ENCODE measurements at places on chromosomes 7 and 10.
A peak's percentile ranks its signal among the peaks of the same experiment; 100 is the strongest.

DNA sequence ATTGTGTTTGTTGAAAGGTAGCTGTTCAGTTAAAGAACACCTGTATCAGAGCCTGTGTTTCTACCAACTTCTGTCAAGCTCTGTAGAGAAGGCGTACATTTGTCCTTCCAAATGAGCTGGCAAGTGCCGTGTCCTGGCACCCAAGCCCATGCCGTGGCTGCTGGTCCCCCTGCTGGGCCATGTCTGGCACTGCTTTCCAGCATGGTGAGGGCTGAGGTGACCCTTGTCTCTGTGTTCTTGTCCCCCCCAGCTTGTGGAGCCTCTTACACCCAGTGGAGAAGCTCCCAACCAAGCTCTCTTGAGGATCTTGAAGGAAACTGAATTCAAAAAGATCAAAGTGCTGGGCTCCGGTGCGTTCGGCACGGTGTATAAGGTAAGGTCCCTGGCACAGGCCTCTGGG, 154.9 kb downstream of the EGFR start:
- DNase-seq: no peak

DNA sequence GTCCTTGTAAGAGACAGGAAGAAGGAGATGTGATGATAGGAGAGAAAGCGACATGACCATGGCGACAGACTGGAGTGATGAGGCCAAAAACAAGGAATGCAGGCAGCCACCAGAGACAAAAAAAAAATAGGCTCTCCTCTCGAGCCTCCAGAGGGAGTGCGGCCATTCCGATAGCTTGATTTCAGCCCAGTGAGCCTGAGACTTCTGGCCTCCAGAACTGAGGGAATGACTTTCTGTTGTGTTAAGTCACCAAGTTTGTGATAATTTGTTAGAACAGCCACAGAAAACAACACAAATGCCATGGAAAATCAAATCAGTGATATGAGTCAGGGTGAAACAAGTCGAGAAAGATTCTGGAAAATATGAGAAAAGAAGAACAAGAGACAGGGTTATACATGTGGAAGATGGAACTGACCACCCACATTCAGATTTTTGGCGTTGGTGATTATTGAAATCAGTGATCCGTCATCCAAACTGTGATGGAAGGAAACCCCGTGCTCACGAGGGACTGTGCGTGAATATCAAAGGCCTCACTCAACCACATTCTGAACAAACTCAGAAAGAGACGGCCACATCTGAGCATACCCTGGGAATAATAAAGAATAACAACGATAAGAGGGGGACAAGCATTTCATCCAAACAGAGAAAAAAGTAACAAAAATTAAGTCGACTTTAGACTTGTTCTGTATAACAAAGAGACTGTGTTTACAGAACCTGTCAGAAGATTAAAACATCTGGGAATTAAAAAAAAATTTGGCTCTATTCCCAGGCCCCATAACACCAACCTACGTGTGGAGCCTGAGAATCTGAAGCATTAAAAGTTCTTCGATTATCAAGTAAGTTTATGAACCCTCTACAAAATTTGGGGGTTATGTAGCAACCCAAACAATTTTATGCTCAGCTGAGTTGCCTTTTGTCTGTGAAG, 72.1 kb downstream of the EEPD1 start:
- DNase-seq: no peak

DNA sequence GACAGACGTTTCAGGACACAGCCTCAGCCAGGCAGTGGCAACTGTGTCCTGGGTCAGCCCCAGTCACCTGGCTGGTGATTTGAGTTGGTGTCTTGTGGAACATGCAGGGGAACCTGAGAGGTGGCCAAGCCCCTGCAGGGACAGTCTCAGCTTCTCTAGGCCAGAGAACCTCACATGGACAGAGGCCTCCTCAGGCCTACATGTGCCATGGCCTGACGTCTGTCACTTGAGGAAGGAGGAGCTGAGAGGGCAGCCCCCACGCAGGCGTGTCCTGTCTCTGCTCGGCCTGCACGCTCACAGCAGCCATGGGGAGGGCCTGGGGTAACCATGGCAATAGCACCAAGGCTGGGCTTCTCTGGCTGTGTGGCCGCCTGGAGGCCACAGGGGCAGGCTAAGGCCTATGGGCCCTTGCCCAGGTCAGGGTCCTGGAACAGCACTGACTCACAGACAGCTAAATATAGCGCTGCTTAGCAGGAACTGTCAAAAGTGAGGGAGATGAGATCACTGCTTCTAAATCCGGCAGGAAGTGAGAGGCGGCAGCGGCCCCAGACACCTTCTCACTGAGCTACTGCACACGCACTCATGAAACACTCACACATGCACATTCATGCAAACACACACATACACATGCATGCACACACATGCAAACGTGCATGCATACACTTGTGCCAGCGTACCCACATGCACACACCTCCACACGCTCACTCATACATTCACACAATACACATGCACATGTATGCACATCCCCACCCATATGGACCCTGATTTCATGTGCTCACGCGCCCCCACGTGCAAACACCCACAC, 57.0 kb downstream of the YKT6 start:
- DNase-seq: peak; percentile 35

- DNase-seq: no peak
Observed at GRCh38 chr7:39413636-39414223, 152.5 kb upstream of the YAE1 start.

- DNase-seq: no peak
Observed at GRCh38 chr7:45187089-45187945, 29.7 kb downstream of the RAMP3 start.

GRCh38 chr10:74598891-74599566, 227.4 kb upstream of the KAT6B start:
- no peak for DNase-seq

DNA sequence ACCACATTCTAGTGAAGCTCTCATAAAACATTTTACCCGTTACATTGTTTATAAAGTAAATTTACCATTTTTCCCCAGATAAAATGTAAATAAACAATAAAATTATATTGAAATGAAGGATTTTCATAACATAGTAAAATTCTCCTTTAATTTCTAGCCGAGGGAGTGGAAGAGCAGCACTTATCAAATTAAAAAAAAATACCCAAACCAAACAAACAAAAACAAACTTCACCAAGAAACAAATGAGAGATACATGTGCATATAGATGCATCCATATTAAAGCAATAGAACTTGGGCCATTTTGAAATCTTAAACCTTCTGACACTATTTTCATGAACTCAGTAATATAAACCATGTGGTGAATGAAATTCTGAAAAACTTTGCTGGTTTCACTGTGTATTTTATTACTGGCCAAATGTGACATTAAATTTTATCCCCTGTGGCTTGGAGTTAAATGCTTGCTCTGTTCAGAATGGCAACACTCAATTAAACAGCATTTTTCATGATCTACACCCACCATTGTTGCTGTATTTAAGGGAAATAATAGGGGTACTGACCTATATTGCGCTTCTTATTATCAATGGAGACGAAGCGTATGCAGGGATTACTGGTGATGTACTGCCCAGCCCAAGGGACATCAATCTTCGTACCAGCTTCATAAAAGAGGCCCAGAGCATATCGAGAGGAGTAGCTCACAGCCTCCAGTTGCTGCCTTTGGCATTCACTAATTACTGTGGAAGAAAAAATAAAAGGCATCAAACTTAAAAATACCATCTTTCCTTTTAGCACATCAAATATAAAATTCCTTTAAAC, 220.9 kb downstream of the RNLS start:
- DNase-seq: no peak

- DNase-seq: no peak
Observed at GRCh38 chr10:46264737-46265368, 21.9 kb upstream of the ANTXRL start.

DNA sequence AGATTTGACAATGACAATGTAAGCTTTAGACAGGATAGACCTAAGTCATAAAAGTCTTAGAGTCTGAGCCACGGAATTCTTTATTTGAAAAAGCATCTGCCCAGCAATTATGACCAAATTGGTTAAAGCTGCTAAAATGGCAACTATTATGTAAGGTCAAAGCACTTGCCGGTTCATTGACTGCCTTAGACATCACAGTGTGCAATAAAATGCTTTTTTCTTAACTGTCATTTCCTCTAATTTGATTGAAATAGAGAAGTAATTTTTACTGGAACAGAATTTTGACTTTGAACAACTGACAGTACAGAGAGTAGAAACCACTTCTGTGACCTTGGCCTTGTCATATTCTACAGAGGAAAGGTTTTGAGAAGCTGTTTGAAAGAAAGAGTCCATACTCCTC, 142.9 kb downstream of the THSD7A start:
- no peak for DNase-seq

GRCh38 chr10:101485681-101486554, 102.1 kb downstream of the POLL start:
- DNase-seq: no peak

DNA sequence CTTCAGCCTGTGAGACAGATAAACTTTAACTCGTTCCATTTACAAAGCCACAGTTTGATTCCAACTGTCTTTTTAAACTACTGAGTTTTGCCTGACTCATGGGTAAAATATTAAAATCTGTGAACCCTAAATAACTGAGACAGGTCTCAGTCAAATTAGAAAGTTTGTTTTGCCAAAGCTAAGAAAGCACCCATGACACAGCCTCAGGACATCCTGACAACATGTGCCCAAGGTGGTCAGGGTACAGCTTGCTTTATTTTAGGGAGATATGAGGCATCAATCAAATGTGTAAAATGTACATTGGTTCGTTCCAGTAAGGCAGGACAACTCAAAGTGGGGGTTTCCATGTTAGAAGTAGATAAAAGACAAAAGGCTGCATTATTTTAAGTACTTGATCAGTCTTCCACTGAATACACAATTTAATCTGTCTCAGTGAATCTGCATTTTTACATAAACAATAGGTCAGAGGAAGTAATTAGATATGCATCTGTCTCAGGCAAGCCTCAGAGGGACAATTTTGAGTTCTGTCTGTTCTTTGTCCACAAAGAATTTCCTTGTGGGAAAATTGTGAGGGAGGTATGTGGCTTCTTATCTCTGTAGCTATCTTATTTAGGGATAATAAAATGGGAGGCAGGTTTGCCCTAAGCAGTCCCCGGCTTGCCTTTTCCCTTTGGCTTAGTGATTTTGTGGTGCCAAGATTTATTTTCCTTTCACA, 11.0 kb upstream of the PIP start:
- DNase-seq: no peak

- no peak for DNase-seq
Observed at GRCh38 chr10:120209124-120209762, 247.8 kb upstream of the PLPP4 start.

DNA sequence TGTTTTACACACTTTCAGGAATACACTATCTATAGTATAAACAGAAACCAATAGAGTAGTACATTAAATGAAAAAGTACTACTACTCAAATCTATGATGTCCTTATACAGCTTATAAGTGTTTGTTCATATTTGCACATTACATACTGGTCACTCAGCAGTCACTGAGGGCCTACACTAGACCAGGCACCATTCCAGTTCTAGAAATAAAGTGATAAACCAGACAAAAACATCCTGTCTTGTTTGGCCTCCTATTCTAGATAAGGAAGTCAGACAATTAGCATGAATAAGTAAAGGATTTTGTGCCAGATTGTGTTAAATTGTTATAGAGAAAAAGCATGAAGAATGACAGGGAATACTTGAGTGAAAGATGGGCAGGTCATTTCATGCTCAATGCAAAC, 219.0 kb downstream of the CRPPA start:
- no peak for DNase-seq

- peak; percentile 14 for DNase-seq
Observed at GRCh38 chr7:23261843-23262452, 15.4 kb downstream of the GPNMB start.

DNA sequence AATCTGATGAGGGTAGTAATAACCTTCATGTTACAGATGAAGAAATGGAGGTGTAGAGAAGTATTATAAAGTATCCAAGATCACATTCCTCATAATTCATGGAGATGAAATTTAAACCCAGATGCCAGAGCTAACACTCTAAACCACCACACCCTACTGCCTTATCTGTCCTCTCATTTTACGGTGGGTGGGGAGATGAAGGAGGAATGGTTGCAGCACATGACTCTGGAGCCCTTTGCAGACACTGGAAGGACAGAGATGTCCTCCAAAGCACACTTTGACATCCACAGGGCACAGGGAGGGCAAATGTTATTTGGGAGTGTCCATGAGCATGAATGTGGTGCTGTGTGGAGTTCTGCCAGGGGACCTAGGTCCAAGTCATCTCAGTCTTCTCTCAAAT, 1.1 kb downstream of the PLEKHS1 start:
- DNase-seq: no peak

GRCh38 chr7:31747553-31747952, 60.5 kb downstream of the PPP1R17 start:
- DNase-seq: no peak

DNA sequence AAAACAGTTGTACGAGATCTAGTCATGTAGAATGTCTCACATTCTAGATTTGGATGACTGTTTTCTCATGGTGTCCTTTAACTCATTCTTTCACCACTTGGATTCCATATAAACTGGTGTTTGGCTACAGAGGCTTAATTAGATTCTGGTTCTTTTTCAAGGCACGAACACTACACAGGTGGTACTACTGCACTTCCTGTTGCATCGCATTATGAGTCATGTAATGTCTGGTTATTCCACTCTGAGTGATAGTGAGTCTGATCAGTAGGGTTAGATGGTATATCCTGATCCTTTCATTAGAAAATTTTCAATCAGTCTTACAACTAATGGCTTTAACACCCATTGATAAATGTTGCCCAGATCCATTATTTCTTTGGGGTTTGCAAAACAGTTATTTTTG, 11.2 kb upstream of the AKAP9 start:
- no peak for DNase-seq

DNA sequence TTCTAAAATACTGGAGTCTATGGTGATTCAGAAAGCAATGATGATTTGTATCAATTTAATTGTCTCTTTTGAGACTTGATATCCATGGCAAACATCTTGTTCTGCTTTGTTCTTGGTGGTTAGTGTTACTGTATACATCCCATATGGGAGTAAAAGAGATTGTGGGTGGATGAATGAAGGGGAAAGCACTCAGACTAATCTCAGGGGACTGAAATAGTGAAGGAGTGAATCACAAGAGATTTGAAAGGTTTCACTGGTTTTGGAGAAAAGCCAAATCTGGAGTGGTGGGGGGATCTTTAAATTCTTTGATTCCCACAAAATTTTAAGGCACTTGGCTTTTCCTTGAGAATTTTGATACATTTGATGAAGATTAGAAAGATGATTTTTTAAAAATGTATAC, 369.4 kb downstream of the INHBA start:
- DNase-seq: no peak
